ENCODE measurements at places on chromosomes 1 and 21. TPM values are rescaled to one million over a fixed set of nuclear protein-coding genes. Genes with fewer than 3 reads are reported as not detected.

GRCh38 chr21:45177039-45177438 lies 102.7 kb downstream of the ADARB1 start:
- H3K4me3 ChIP-seq, result no peak overlapping the region
- peaks cover 64% of the 10 kb centered on the region for H3K36me3 ChIP-seq
- no peaks in the 10 kb centered on the region for H3K4me1 ChIP-seq
- no peaks in the 10 kb centered on the region for H3K27me3 ChIP-seq
- no peak overlapping the region for H3K27ac ChIP-seq

- H3K36me3 ChIP-seq, result no peaks in the 10 kb centered on the region
- no peak overlapping the region for H3K27ac ChIP-seq
- no peak for DNase-seq
- no peak overlapping the region for H3K4me3 ChIP-seq
- H3K4me1 ChIP-seq, result peaks cover 11% of the 10 kb centered on the region
Measured at GRCh38 chr1:59494145-59494833, 197.4 kb downstream of the FGGY start.

- no peaks in the 10 kb centered on the region for H3K36me3 ChIP-seq
- no peak overlapping the region for H3K27ac ChIP-seq
- no peak for DNase-seq
- peaks cover 15% of the 10 kb centered on the region for H3K27me3 ChIP-seq
Measured at GRCh38 chr1:213976665-213977485, 10.9 kb upstream of the PROX1 start.

DNA sequence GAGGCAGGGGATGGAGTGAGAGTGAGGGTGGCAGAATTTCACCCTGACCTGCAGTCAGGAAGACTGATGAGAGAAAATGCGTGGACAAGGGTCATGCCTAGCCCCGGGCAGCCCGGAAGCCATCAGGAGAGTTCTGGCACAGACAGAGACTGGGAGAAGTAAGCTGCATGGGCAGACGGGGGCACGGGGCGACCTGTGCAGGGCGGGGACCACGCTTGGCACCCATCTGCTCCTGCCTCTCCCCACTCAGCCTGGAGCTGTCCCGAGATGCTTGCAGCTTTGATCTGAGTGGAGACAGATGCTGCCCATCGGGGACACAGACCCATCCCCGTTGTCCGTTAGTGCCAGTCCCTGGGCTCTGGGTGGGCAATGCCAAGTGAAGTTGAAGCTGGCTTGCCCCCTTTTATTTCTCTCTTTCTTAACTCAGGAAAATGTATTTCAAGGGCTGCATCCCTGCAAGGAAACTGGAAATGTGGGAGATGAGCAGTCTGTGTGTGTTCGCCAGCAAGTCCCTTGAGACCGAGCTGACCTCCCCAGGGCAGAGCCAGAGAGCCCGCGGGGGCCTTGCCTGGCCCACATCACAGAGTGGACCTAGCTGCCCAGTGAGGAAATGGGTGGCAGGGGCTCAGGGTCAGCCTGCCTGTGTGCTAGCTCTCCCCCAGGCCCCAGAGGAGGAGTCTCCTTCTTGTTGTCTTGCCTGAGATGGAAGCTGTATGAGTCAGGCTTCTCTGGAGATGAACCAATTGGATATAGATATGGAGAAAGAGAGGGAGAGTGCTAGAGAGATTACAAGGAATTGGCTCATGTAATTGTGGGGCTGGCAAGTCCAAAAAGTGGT lies 121.3 kb upstream of the C1orf174 start:
- H3K27me3 ChIP-seq, result peaks cover 8% of the 10 kb centered on the region
- H3K36me3 ChIP-seq, result no peaks in the 10 kb centered on the region
- no peak overlapping the region for H3K27ac ChIP-seq

- H3K36me3 ChIP-seq, result no peaks in the 10 kb centered on the region
- H3K27ac ChIP-seq, result no peak overlapping the region
- no peaks in the 10 kb centered on the region for H3K27me3 ChIP-seq
- no peaks in the 10 kb centered on the region for H3K4me1 ChIP-seq
Measured at GRCh38 chr1:167043752-167044488, 46.3 kb downstream of the GPA33 start.

- no peaks in the 10 kb centered on the region for H3K27me3 ChIP-seq
- no peak overlapping the region for H3K27ac ChIP-seq
- H3K4me1 ChIP-seq, result peaks cover 3% of the 10 kb centered on the region
Measured at GRCh38 chr1:184037849-184038591, 492 bp upstream of the COLGALT2 start.

SNX27 gene
- 45.4 TPM for total RNA-seq
